Activated gamma-delta T cell (primary cell): ENCODE measurements at places on chromosomes 16 and 17.

- DNase-seq, result no peak
Observed at GRCh38 chr17:46763416-46763815, 55.1 kb downstream of the WNT3 start.

- DNase-seq, result no peak
Observed at GRCh38 chr16:67543036-67543435, 14.4 kb downstream of the RIPOR1 start.

GRCh38 chr17:63041251-63041650, 75.2 kb downstream of the TANC2 start:
- DNase-seq, result no peak

- no peak for DNase-seq
Observed at GRCh38 chr17:5532581-5532980, 46.2 kb downstream of the MIS12 start.

DNA sequence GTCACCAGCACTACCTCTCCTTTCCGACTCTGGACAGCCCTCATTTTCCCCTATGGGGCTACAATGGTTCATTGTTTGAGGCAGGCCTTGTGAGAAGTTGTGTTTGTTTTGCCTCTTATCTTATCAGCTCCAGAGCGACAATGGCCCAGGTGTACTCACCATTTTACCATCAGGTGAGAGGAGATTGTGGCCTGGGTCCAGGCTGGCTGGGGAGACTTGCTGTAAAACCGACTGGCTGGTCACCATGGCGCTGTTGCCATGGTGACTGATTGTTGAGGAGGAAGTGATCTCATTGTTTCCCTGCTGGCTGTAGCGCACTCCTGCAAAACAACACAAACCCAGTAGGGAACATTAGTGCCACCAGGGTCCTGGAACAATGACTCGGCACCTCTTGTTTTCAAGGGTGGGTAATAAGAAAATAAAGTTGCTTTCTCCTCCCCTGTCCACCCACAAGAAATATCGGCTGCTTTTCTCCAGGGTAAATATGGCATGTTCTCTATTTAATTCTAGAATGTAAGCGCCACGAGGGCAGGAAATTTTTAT, 34.4 kb downstream of the HNF1B start:
- no peak for DNase-seq

GRCh38 chr17:34673995-34674890, 94.9 kb downstream of the TMEM132E start:
- no peak for DNase-seq

DNA sequence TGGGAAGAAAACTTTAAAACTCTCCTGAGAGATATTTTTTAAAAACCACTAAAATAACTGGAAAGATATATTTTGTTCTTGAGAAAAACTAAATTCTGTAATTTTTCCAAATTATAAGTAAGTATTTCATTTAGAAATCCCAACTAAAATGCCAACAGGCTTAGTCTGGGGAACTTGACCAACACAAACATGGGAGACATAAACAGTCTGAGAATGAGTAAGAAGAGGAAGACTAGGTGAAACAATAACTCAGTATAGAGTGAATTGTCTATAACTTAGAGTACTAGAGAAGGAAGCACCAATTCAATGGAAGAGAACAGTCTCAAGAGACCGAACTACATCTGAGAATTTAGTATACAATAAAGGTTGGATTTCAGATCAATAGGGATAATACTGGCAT, 2.9 kb downstream of the CMTM1 start:
- no peak for DNase-seq

DNA sequence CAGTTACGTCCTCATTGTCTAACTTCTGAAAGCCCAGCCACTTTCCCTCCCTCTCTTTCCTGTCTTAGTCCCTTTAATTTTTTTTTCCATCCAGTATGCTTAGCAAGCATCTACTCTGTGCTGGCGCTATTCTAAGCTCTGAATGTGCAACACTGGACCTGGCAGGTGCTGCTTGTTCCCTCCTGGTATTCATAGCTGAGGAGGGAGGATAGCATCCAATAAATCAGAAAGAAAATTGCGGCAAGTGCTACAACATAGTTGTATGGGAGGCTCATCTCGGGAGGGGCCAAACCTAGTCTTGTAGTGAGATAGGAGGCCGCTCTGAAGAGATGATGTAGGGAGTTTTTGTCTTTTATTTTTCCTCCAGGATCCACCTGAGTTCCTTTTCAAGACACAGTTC, 457.3 kb upstream of the HSBP1 start:
- DNase-seq, result no peak

DNA sequence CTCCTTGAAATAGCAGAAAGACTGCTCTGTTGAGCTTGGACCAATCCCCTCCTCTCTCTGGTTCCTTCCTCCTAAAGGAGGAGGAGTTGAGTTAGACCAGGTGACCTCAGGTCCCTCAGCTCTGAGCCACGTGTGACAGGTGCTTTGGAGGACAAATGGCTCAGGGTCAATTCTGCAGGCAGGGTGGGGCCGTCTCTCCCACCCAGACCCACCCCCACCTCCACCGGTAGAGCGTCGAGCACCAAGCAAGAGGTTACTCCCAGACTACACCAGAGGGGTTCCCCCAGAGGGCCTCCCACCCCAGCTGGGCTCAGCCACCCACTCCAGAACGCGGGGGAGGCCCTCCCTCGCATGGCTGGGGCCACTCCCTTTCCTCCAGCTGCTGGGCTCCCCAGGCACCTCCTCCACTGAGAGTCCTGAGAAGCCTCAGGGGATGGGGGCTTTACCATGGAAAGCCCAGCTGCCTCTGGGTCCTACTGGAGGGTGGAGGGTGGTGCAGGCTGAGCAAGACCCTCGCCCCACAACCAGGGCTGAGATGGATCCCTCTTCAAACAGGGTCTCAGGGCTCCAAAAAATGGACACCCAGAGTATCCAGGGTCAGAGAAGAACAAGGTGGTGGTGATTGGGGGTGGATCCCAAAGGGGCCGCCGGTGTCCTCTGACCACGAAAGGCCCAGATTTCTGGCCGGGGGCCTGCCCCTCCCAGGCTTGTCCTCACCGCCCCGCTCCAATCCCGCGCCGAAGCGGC, 7.6 kb downstream of the MYO1C start:
- DNase-seq, result no peak

GRCh38 chr16:61362585-61362984, 673.7 kb downstream of the CDH8 start:
- no peak for DNase-seq
